Stimulated activated CD4-positive, alpha-beta T cell treated with anti-CD3 and anti-CD28 coated beads, Interleukin-1b, Interleukin-23, amount 100 ng/mL, for 1 hour (primary cell): ENCODE measurements at places on chromosomes 2 and 18.

- DNase-seq: no peak
Measured at GRCh38 chr2:208006833-208007232, 18.5 kb downstream of the PLEKHM3 start.

DNA sequence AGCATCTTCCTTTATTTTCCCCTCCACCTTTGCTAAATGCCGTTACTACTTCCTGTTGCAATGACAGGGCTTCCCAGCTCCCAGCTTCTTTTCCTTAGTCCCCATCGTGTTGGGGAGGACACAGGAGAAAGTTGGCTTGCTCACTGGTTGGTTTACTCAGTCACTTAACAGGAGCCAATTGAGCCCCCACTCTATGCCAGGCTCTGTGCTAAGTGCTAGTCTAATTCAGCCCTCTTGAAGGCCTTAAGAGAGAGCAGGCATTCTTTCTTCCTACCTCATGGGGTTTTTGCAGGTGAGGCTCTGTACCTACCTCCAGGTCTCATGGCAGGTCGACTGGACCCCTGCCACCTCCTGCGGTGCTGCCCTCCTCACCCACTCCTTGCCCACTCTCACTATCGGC is 20.1 kb downstream of the TANC1 start:
- no peak for DNase-seq

DNA sequence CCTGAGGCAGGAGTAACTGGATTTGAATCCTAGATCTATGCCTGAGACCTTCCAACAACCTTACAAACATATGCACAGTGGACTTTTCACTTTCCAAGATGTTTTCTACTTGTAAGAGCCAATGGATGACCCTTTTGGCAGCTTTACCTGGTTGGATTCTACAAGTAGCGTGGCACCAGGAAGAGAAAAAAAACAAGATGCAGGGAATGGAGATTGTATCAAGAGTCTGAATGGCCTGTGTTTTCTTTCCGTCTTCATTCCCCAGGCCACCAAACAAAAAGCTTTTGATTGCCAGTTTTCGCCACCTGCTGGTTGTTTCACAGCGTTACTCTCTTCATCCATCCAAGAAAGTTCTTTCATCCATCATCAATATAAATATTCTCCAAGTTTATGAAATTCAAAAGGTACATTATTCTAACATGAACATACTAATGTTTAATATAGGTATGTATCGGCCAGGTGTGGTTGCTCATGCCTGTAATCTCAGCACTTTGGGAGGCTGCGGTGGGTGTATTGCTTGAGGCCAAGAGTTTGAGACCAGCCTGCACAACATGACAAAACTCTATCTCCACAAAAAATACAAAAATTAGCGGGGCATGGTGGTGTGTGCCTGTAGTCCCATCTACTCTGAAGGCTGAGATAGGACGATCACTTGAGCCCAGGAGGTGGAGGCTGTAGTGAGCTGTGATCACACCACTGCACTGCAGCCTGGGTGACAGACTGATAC is 3.5 kb upstream of the BCL2 start:
- no peak for DNase-seq

- DNase-seq: no peak
Measured at GRCh38 chr2:232300894-232301387, 77.6 kb upstream of the ALPP start.

DNA sequence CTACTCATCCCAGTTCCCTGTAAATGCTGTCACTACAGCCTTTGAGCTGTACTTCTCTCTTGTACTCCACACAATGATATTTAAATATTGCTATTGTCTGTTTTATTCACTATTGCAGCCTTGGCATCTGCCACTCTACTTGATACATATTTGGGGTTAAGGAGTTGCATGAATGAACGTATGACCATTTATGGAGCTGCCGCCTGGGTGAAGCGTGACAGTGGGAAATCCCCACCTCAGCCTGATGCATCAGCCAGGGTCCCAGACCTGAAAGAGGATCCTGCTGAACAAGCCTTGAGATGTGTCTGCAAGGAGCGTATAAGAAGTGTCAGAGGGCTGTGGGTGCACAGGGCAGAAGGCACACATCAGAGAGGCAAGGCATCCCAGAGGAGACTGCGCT is 39.1 kb downstream of the MRPL35 start:
- DNase-seq: no peak

GRCh38 chr18:34867520-34867919 is 157.4 kb downstream of the DTNA start:
- DNase-seq: no peak

DNA sequence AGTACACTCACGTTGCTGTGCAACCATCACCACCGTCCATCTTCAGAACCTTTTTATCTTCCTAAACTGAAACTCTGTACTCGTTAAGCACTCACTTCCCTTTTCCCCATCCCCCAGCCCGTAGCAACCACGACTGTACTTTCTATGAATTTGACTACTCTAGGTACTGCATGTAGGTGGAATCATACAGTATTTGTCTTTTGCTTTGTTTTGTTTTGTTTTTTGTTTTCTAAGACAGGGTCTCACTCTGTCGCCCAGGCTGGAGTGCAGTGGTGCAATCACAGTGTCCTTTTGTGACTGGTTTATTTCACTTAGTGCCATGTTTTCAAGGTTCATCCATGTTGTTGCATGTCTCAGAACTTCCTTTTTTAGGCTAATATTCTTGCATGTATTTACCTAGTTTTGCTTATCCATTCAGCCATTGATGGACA is 7.0 kb upstream of the TYMS start:
- no peak for DNase-seq

DNA sequence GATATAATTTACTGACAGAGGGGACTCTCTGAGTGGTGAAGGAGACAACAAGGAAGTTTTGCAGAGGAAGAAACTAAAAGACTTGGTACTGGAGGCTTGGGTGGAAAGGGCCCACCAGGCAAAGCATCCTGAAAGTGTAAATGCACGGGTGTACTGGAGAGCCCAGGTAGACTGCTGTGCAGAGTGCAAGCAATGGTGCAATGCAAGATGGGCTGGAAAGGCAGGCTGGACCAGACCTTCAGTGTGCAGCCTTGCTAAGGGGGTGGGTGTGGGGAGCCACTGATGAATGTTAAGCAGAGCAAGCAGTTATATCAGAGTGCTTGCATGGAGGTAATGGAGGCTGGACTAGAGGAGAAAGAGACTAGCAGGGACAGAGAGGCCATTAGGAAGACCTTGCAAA is 10.7 kb downstream of the C2orf74 start:
- no peak for DNase-seq

GRCh38 chr2:17800219-17800618 is 16.0 kb upstream of the MSGN1 start:
- no peak for DNase-seq

DNA sequence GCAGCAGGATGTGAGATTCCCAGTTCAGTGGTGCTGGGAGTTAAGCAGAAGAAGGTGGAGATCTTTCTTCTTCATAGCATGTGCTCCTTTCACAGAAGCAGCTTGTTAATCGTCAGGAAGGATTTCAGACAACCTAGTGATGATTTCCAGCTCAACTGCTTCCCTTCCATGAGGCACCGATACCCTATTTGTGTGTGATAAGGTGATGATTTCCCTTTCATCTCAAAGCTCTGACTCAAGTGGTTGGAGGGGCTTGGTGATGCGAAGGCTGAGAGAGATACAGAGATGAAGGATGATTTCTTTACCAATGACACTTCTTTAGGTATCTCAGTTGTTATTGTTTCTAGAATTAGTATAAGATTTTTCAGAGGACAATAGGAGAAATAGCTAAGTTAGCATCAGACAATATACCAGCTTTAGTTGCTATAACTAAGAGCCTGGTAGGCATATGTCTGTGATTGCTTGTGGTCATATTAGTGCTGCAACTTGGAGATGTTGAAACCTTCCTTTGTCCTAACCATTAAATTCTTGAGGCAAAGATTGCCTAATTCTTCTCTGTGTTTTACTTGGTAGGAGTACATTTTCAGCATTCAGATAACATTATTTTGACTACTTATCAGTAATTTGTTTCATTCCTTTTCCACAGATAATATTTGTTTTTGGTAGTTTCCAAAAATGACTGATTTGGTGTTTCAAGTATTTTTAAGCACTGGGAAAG is 111.3 kb downstream of the PLCL1 start:
- DNase-seq: no peak

DNA sequence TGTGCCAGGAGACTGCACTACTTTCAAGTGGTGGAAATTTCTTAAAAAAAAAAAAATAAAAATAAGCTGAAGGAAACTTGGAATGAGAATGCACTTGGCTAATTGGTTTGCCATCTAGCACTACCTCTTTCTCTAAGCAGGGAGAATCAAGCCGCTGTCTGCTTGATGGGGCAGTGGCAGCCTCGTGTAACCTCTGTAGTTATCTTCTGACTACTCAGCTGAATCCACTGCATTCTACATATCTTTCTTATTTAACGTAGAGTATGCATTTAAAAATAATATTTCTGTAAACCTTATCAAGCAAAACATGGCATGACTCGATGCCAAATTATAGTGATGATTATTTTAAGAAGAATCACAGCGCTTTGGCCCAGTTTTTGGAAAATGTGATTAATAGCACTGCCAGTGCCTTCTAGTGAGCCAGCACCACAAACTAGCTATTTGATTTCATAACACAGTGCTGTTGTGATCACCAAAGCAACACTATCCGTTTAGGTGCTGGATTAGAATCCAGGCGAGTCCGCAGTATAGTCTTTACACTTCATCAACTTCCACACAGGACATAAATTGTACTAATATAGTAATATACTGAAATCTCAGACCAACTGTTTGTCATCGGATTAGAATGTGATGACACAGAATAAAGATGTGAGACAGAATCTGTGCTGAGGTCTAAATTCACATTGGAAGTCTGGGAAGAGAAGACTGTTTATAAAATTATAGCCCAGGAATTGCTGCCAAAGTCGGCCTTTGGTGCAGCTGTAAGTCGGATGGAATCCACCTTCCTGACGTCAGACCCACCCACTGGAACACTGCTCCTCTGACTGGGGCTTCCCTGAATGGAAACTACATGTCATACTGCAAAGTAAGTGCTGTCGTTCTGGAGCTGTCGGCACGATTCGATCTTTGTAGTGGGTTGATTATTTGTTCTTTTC is 136.5 kb upstream of the ETAA1 start:
- DNase-seq: no peak

DNA sequence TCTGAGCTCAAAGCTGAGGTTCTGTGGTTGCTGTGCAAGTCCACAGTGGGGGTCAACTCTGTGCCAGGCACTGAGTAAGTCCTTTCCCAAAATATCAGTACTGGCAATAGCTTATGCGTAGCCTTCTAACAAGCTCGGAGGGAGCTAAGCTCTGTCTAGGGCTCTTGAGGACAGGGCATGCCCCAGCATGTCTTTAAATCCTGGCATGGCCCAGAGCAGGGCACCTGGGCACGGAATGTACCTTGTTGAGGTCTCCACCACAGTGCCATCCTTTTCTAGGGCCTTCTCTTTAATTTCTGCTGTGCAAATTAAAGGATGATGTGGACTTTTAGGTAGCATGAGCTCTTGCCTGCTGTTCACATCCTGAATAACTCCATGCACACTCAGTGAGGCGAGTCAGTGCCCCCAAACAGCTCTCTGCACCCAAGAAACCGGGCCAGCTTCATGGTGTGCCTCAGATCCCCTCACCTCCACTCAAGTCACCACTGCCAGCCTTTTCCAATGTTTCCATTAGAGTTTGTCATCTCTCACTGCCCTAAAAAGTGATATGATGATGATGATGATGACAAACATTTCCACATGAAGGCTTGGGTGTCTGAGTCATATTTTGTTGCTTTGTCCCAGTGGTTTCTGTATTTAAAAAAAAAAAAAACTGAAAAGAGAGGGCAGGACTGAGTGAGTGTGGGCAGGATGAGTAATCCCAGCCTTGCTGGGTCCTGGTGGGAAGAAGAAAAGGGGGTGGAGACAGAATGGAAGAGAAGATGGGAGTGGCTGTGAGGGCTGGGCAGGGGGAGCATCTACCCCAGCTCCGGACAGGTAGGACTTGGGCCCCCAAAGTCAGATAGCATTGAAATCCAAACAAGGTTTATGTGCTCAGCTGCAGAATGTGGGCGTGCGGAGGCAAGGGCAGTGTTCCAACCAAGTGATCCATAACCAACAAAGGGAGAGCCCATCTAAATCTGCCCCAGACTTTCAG is 78.9 kb downstream of the ZBTB7C start:
- no peak for DNase-seq

DNA sequence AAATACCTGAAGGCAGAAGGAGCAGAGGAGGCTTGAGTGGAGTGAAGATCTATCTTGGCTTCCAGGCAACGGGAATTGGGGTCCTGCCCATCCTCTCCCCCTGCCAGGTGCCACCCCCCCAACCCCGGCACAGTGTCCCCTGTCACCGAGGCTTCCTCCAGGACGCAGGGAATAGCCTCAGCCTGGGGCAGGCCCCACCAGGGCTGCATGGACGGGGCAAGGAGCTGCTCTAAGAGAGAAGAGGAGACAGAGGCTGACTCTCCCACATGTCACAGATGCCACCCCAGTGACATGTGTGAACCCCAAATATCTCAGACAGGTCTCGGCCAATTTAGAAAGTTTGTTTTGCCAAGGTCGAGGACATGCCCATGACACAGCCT is 42.1 kb downstream of the PXDN start:
- no peak for DNase-seq

- no peak for DNase-seq
Measured at GRCh38 chr2:847669-848068, 103.0 kb upstream of the SNTG2 start.

DNA sequence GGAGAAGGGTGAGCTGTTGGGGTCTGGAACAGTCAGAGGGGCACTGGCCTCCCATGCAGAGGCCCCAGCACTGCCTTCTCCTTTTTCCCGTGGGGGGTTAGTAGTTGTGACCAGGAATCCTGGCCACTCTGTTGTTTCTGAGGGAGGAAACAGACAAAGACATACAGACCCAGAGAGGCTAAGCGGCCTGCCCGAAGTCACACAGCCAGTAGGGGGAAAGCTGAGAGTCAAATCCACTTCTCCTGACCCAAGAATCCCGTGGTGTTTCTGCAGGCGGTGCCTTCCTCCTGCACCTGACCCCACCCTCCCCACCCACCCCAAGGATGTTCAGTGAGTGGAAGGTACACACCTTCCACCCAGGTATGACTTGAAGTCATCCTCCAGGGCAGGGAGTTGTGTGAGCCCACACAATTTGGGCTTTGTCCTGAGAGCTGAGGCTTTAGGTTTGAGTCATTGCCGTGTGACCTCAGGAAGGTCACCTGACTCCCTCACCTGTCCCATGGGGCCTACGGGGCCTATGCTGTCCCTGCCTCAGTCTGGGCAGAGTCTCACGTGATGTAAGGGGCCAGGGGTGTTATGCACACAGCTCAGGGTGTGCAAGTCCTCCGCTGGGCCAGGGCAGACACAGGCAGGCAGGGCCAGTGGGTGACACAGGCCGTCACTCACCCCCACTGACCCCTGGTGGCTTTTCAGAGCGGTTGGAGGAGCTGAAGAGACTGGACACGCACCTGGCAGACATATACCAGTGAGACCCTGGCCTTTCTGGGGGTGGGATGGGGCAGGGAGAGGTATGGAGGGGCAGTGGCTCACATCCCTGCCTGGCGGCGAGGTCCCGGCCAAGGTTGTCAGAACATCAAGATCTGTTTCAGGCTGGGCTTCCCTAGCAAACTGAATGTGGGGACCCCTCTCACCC is 5.0 kb downstream of the NT5DC4 start:
- DNase-seq: no peak

GRCh38 chr2:37681587-37681986 is 10.1 kb upstream of the CDC42EP3 start:
- DNase-seq: no peak
